IMR-90 (cell line): ENCODE measurements at places on chromosomes 12 and 14.

- DNase-seq: no peak
- no peaks in the 10 kb centered on the region for H3K36me3 ChIP-seq
- H3K4me1 ChIP-seq: no peaks in the 10 kb centered on the region
- no peak overlapping the region for H3K4me3 ChIP-seq
- no peak overlapping the region for H3K27ac ChIP-seq
Measured at GRCh38 chr12:113405694-113406093, 2.0 kb upstream of the SDS start.

DNA sequence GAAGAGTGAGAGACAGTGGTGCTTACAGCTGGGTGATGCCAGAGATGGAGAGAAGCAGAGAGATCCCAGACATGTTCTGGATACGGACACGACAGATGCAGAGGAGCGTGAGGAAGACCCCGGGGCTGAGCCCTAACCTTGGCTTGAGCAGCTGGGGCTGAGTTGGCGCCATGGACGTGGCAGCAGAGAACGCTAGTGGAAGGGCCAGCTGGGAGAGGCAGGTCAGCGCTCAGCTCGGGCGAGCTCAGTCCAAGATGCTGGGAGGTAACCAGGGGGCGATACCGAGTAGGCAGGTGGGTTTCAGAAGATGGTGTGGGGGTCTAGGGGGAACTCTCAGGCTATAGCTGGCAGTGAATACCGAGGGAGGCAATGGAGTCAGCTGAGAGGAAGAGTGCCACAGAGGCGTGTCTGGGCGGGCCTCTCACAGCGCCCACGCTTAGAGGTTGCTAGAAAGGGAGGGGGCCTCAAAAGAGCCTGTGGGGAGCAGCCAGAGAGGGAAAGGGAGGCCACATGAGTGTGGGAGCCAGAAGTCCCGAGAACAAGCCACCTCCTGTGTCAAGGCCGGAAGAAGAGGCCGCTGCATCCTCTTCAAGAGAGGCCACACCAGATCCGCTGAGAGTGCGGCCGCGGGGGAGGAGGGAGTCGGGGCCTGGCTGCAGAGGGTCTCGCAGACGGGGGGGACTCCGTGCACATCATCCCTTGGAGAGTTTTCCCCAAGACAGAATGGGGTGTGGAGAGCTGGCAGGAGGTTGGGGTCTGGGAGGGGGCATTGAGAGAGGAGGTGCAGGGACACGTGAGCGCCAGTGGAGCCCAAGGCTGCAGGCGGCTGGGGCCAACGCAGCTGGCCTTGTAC lies 57.0 kb upstream of the DIO3 start:
- no peak overlapping the region for H3K4me3 ChIP-seq
- peaks cover 29% of the 10 kb centered on the region; the same call in 1 of the 2 replicates for H3K27me3 ChIP-seq
- no peak for DNase-seq
- no peak overlapping the region for H3K27ac ChIP-seq

GRCh38 chr14:100755649-100756048 lies 29.0 kb downstream of the DLK1 start:
- H3K27me3 ChIP-seq: peaks cover 1% of the 10 kb centered on the region
- no peaks in the 10 kb centered on the region for H3K4me1 ChIP-seq
- no peaks in the 10 kb centered on the region for H3K36me3 ChIP-seq

DNA sequence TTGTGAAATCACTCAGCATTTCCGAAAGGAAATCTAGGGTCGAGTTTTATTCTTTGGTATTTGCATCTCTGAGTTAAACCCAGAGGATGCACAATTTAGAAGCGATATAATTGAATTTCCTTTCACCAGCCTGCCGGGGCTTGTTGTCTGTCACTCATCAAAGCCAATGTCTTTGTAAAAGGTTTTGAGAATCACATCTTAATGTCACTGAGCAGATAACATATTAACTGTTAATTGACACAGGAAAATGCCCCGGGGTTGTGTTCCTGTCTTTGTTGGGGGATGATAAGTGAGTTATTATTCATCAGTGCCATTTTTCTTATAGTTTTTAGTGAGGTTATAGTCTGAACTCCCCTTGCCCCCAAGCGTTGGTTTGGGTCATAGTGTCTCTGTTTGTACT lies 73.4 kb downstream of the DUSP6 start:
- H3K36me3 ChIP-seq: no peaks in the 10 kb centered on the region
- H3K4me1 ChIP-seq: peaks cover 3% of the 10 kb centered on the region
- no peak overlapping the region for H3K4me3 ChIP-seq

DNA sequence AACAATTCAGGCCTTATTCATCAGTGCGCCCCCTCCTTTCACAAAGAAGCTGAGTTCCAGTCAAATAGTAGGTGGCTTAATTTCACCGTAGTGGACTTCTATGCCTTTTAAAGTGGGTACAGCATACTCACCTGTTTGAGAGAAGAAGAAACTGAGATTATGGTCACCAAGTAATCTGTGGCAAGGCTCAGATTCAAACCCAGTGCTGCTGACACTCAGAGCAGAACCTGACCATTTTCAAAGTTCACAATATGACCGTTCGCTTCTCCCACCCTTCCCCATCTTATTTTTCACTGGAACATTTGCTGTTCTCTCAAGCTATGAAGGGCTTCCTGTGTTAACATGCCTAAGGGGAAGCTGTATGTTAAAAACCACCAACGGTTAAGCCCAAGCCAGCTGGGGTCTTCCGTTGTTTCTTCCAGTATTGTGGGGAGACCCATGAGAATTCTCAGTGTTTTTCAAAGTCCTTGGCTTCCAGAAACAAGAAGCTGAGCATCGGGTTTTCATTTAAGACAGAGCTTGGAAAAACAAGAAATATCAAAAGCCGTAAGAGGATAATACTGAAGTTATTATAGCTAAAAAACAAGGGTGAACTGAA lies 6.1 kb upstream of the PSMA6 start:
- H3K4me3 ChIP-seq: no peak overlapping the region
- no peaks in the 10 kb centered on the region for H3K4me1 ChIP-seq
- no peak for DNase-seq

DNA sequence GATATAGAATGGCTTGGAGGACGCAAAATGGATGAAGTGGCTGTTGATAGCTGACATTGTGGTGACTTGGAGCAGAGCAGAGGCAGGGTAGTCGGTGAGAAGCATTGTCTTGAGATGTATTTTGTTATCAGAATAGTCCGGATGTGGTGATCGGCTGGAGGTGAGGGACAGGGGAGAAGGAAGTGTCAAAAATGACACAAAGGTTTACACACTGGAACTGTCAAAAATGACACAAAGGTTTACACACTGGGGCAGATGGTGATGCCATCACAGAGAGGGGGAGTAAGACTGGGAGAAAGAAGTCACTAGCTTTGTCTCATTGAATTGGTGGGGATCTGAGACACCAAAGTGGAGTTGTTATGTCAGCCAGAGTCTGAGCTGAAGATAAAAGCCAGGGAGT lies 30.1 kb downstream of the CDKL1 start:
- DNase-seq: no peak
- H3K36me3 ChIP-seq: no peaks in the 10 kb centered on the region
- peaks cover 7% of the 10 kb centered on the region for H3K4me1 ChIP-seq
- no peak overlapping the region for H3K27ac ChIP-seq

- H3K27me3 ChIP-seq: no peaks in the 10 kb centered on the region
- H3K4me3 ChIP-seq: no peak overlapping the region
- H3K27ac ChIP-seq: peak overlapping the region; percentile 65
- peaks cover 3% of the 10 kb centered on the region; the same call in 1 of the 2 replicates for H3K4me1 ChIP-seq
Measured at GRCh38 chr14:69464829-69465228, 19.7 kb upstream of the PLEKHD1 start.

- no peak for DNase-seq
- H3K27ac ChIP-seq: no peak overlapping the region
- H3K27me3 ChIP-seq: no peaks in the 10 kb centered on the region
Measured at GRCh38 chr12:98513379-98514322, 1.7 kb upstream of the TMPO start.

DNA sequence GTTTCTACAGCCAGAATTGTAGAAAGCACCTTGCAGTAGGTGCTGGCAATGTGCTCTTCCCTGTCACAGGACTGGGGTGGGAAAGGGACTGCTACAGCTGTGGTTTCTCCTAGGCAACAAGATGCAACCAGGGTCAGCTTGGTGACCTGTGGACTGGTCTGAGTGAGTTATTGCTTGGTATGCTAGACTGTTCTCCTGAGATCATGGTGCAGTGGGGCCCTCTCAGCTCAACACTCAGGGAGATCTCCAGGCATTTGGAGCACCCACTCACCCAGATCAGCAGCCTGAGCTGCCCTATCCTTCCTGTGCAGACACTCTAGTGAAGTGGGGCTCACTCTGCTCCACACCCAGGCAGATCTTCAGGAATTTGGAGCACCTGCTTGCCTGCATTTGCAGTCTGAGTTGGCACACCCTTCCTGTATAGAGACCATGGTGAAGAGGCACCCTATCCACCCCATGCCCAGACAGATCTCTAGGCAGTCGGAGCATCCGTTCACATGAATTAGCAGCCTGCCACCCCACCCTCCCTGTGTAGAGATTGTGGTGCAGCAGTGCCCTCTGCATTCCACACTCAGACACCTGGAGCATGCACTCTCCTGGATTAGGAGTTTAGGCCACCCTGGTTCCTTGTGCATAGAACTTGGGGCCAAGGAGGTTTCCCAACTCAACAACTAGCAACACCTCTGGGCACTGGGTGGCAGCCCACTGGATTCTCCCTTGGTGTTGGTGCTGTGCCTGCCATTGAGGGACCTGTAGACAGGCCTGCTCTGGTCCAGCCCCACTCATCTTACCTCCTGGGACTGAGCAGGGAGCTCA lies 3.8 kb upstream of the FAM186B start:
- no peak overlapping the region for H3K27ac ChIP-seq
- no peaks in the 10 kb centered on the region for H3K4me1 ChIP-seq
- H3K36me3 ChIP-seq: no peaks in the 10 kb centered on the region
- no peak overlapping the region for H3K4me3 ChIP-seq
- H3K27me3 ChIP-seq: no peaks in the 10 kb centered on the region

DNA sequence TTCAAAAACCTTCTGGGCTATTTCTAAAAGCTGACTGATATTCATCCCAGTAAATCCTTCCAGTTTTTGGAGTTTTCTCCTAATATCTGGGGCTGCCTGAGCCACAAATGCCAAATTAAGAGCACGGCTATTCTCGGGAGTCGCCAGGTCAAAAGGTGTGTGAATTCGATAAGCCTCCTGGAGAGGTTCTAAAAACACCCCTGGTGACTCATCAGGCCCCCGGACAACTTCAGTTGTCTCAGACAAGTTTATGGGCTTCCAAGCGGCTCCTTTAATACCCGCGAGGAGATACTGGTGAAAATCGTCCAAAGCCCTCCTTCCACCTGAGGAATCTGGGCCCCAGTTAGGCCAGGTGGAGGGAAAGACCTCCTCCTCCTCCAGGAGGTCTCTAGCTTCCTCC lies 677.1 kb downstream of the TMEM121 start:
- no peaks in the 10 kb centered on the region for H3K36me3 ChIP-seq
- no peak overlapping the region for H3K27ac ChIP-seq
- H3K4me1 ChIP-seq: no peaks in the 10 kb centered on the region
- no peak overlapping the region for H3K4me3 ChIP-seq
- no peaks in the 10 kb centered on the region for H3K27me3 ChIP-seq
- no peak for DNase-seq

DNA sequence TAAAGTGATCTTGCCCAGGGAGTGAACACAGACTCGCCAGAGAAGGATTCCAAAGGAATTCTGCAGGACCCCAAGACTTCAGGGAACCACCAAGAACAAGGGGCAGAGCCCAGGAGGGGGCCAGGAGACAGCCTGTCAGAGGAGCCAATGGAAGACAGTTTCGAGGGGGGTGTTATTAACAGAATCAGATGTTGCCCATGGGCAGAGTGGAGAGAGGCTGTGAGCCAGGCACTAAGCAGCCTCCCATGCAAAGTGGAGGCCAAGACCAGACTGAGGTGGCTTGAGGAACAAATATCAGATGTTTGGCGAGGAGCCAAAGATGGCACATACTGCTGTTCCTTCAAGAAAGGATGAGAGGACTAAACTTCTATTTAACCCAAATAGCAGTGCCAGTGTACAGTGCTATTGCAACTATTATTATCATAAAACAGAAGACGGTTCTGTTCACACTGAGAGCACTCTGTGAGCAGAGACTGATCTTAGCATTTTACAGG lies 12.6 kb downstream of the APPL2 start:
- no peak for DNase-seq
- H3K36me3 ChIP-seq: peaks cover 39% of the 10 kb centered on the region
- H3K4me1 ChIP-seq: peaks cover 12% of the 10 kb centered on the region
- no peak overlapping the region for H3K27ac ChIP-seq

DNA sequence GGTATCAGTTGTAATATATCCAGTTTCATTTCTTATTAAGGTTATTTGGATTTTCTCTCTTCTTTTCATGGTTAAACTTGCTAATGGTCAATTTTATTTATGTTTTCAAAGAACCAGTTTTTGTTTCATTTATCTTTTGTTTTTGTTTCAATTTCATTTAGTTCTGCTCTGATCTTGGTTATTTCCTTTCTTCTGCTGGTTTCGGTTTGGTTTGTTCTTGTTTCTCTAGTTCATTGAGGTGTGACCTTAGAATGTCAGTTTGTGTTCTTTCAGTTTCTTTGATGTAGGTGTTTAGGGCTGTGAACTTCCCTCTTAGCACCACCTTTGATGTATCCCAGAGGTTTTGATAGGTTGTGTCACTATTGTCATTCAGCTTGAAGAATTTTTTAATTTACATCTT lies 145.6 kb upstream of the SLCO1B1 start:
- H3K4me1 ChIP-seq: no peaks in the 10 kb centered on the region
- no peak for DNase-seq
- no peak overlapping the region for H3K4me3 ChIP-seq
- no peak overlapping the region for H3K27ac ChIP-seq
- no peaks in the 10 kb centered on the region for H3K36me3 ChIP-seq
- H3K27me3 ChIP-seq: no peaks in the 10 kb centered on the region

- DNase-seq: no peak
- no peak overlapping the region for H3K4me3 ChIP-seq
- no peaks in the 10 kb centered on the region; the same call in 1 of the 2 replicates for H3K27me3 ChIP-seq
- H3K4me1 ChIP-seq: peaks cover 2% of the 10 kb centered on the region; the same call in 1 of the 2 replicates
- H3K27ac ChIP-seq: no peak overlapping the region; the same call in 1 of the 2 replicates
Measured at GRCh38 chr14:90255871-90256270, 482 bp upstream of the PSMC1 start.

GRCh38 chr12:113144806-113145205 lies 4.7 kb upstream of the CFAP73 start:
- peaks cover 2% of the 10 kb centered on the region; the same call in 1 of the 2 replicates for H3K4me1 ChIP-seq
- no peak overlapping the region for H3K27ac ChIP-seq
- H3K27me3 ChIP-seq: peaks cover 11% of the 10 kb centered on the region
- H3K36me3 ChIP-seq: no peaks in the 10 kb centered on the region
- no peak overlapping the region for H3K4me3 ChIP-seq
- no peak for DNase-seq

GRCh38 chr14:54564868-54565784 lies 1.8 kb upstream of the SAMD4A start:
- peaks cover 4% of the 10 kb centered on the region; the same call in 1 of the 2 replicates for H3K36me3 ChIP-seq
- peak overlapping the region; percentile 90 for H3K27ac ChIP-seq
- peaks cover 9% of the 10 kb centered on the region for H3K4me1 ChIP-seq

- H3K4me3 ChIP-seq: no peak overlapping the region
- H3K27ac ChIP-seq: peak overlapping the region; percentile 82
- H3K27me3 ChIP-seq: no peaks in the 10 kb centered on the region
- peaks cover 29% of the 10 kb centered on the region for H3K4me1 ChIP-seq
- peaks cover 55% of the 10 kb centered on the region for H3K36me3 ChIP-seq
Measured at GRCh38 chr14:101004954-101005353, 101.4 kb upstream of the RTL1 start.

- peaks cover 7% of the 10 kb centered on the region for H3K4me1 ChIP-seq
- H3K4me3 ChIP-seq: peak overlapping the region; percentile 72
- no peaks in the 10 kb centered on the region for H3K27me3 ChIP-seq
- H3K36me3 ChIP-seq: peaks cover 2% of the 10 kb centered on the region; the same call in 1 of the 2 replicates
Measured at GRCh38 chr14:92039063-92039718, 668 bp downstream of the TRIP11 start.
